ENCODE measurements at places on chromosomes 7 and 10.

DNA sequence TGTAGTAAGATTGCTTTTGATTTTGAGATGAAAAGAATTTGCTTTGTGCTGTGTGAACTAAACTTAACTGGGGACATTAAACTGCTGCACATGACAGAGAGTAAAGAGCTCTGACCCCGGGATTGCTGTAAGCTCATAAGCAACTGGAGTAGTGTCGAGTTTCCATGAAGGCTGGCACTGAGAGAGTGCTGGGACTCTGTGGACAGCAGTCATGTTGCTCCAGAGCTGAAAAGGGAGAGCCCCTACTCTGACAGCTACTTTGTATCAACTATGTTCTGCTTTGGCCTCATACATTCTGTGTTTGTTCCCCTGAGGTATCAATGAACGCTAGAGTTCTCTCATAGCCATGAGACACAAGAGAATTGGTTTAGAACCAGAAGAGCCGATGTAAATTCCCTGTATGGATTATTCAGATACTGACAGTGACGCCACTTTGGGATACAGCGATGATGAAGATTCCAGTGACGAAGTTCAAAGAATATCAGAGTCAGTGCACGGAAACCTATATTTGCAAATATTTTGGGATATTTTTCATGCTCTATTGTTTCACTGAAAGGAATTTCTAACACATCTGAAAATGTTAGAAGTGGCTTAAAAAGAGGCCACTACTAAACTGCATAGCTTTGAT is 185.9 kb upstream of the DKK1 start:
- H3K27ac ChIP-seq, result no peak overlapping the region
- no peak for DNase-seq
- H3K27me3 ChIP-seq, result peaks cover 4% of the 10 kb centered on the region
- no peaks in the 10 kb centered on the region for H3K4me1 ChIP-seq

DNA sequence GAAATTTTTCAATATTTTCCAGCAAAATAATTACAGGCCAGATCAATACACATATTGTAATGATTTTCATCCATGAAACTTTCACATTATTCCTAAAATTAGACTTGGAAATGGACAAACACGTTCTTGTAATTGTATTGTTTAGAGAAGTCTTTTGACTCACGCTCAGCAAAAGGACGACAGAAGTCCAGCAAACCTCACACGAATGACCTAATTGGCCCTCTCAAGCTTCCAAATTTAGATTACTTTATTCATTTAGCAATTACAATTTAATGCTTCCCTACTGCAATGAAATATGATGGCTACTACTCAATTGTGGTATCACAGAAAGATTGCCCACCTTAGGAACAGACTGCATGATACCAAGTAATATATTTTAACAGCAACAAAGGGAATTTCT is 702.2 kb downstream of the MAGI2 start:
- DNase-seq, result no peak
- no peak overlapping the region for H3K4me3 ChIP-seq
- H3K27ac ChIP-seq, result no peak overlapping the region
- no peaks in the 10 kb centered on the region for H3K36me3 ChIP-seq

- no peak for DNase-seq
- H3K4me1 ChIP-seq, result no peaks in the 10 kb centered on the region
- no peak overlapping the region for H3K4me3 ChIP-seq
- H3K27ac ChIP-seq, result no peak overlapping the region
- no peaks in the 10 kb centered on the region for H3K36me3 ChIP-seq
These were observed 266.0 kb downstream of the GRID1 start for GRCh38 chr10:86100581-86101061.

DNA sequence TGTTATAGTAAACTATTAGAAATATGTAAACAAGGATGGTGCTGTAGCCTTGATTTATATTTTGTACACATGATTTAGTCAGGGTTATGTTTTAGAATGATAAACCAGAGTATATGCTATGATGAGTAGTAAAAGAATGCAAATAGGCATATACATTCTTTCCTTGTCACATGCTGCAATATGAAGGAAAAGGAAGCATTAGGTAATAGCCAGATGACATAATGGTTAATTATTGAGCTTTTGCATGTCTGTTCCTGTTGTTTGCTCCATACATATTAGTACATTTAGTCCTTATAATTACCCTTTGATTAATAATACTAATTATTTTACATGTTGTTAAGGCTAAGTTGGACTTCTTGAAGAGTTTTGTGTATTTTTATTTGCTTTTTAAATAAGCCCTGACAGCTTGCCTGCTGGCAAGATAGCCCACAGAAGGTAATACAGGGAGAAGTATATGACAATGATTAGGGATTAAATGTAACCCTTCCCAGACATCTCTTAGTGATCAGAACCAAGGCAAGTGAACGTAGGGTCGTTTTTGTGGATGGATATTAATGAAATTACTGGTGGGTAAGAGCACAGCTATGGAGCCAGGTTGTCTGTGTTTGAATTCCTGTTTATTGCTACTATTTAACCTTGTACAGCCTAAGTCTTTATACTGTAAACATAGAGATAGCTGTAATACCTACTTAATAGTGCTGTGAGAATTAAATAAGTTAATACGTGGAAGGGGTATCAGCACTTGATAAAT is 68.4 kb downstream of the PHTF2 start:
- peaks cover 37% of the 10 kb centered on the region for H3K4me1 ChIP-seq
- no peak overlapping the region for H3K27ac ChIP-seq
- H3K4me3 ChIP-seq, result no peak overlapping the region
- DNase-seq, result no peak
- H3K36me3 ChIP-seq, result peaks cover 17% of the 10 kb centered on the region

GRCh38 chr7:36182854-36183604 is 30.0 kb downstream of the EEPD1 start:
- H3K27me3 ChIP-seq, result peaks cover 7% of the 10 kb centered on the region
- H3K4me3 ChIP-seq, result no peak overlapping the region
- peaks cover 1% of the 10 kb centered on the region for H3K4me1 ChIP-seq
- peaks cover under 1% of the 10 kb centered on the region for H3K36me3 ChIP-seq

DNA sequence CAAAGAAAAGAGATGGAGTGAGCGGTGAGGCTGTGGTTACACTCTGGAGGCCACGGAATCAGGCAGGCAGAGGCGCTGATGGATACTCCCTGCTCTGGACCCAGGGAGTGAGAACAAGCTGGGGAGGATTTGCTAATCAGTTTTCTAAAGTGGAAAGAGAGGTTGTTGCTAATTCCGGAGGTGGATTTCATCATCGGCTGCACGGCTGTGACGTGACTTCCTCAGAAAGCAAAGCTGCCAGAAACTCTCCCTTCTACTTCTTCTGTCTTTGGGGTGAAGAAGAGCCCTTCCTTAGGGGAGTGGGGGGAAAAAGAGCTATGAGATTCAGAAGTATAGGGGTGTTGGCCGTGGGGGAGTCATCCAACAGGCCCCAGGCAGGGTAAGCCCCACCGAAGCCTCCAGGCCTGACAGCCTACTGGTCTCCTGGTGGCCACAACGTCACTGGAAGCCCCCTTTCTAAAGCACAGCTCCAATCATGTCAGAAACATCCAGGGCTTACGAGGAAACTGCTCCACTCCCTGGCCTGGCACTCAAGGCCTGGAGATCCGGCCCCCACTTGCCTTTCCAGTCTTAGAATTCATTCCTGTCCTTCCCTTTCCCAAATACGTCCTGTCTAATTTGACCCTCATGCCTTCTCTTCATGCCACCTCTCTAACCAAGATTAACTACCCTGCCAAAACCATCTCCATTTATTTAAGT is 114.5 kb downstream of the HIP1 start:
- peaks cover 5% of the 10 kb centered on the region for H3K36me3 ChIP-seq
- DNase-seq, result no peak
- H3K4me1 ChIP-seq, result peaks cover 16% of the 10 kb centered on the region
- H3K27me3 ChIP-seq, result no peaks in the 10 kb centered on the region
- no peak overlapping the region for H3K27ac ChIP-seq
- H3K4me3 ChIP-seq, result no peak overlapping the region

DNA sequence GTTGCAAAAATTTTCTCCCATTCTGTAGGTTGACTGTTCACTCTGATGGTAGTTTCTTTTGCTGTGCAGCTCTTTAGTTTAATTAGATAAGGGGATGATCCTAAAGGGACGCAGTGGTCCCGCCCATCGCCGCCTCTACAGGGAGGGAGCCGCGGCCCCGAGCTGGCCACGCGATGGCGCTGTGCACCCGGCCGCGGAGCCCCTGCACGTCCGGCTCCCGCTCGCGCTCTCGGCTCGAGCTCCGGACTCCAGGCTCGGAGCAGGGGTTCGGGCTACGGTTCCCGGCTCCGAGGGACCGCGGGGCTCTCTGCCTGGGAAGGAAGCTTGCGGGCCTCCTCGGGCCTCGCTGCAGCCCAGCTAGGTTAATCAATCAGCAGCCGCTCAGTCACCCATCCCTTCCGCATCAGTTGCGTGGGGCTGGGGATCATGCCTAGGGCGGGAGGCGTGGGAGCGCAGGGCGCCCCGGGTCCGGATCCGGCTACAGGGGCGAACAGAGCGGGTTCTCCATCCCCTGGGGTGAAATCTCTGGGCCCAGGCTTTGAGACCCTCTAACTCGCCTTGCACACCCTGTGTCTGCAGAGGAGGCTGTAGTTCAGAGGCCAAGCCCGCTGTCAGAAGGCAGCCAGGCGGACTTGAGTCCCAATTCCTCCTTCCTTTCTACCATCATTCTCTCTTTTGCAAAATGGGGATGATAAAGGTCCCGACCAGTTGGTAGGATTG is 97.9 kb downstream of the WDR11 start:
- H3K27ac ChIP-seq, result no peak overlapping the region
- peaks cover 2% of the 10 kb centered on the region for H3K36me3 ChIP-seq
- peak overlapping the region; percentile 46 for H3K4me3 ChIP-seq
- no peaks in the 10 kb centered on the region for H3K4me1 ChIP-seq
- H3K27me3 ChIP-seq, result peaks cover 16% of the 10 kb centered on the region

GRCh38 chr10:72459301-72459700 is 104.6 kb upstream of the DNAJB12 start:
- H3K4me3 ChIP-seq, result no peak overlapping the region
- peaks cover 7% of the 10 kb centered on the region for H3K4me1 ChIP-seq
- H3K36me3 ChIP-seq, result peaks cover 16% of the 10 kb centered on the region
- H3K27me3 ChIP-seq, result no peaks in the 10 kb centered on the region
- no peak overlapping the region for H3K27ac ChIP-seq

GRCh38 chr7:156832195-156832877 is 60.6 kb downstream of the LMBR1 start:
- peak overlapping the region; percentile 65 for H3K27ac ChIP-seq
- peaks cover 22% of the 10 kb centered on the region for H3K4me1 ChIP-seq
- H3K36me3 ChIP-seq, result peaks cover 10% of the 10 kb centered on the region
- no peak overlapping the region for H3K4me3 ChIP-seq
- no peak for DNase-seq

GRCh38 chr7:105796365-105796764 is 80.0 kb downstream of the ATXN7L1 start:
- DNase-seq, result no peak
- H3K27ac ChIP-seq, result no peak overlapping the region
- H3K4me1 ChIP-seq, result peaks cover 12% of the 10 kb centered on the region
- H3K4me3 ChIP-seq, result no peak overlapping the region

GRCh38 chr7:155922067-155922816 is 110.0 kb upstream of the SHH start:
- no peak for DNase-seq
- H3K27me3 ChIP-seq, result peaks cover 7% of the 10 kb centered on the region
- no peak overlapping the region for H3K4me3 ChIP-seq
- peaks cover 2% of the 10 kb centered on the region for H3K4me1 ChIP-seq
- H3K36me3 ChIP-seq, result no peaks in the 10 kb centered on the region

DNA sequence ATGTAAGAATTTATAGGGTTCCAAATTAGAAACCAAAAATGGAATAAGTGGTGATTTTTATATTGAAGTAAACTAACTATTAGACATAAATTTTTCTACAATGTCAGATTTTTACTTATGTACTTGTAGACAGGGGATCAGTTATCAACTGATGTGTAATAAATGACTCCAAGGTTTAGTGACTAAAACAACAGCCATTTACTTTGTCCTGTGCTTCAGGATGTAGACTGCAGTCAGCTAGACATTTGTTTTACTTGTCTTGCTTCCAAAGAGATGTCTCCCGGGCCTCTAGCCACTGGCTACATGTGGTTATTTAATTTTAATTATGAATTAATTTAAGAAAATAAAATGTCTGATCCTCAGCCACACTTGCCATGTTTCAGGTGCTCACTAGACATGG is 249.7 kb upstream of the IGFBP3 start:
- H3K27me3 ChIP-seq, result peaks cover 1% of the 10 kb centered on the region
- no peak for DNase-seq
- no peak overlapping the region for H3K4me3 ChIP-seq
- H3K4me1 ChIP-seq, result no peaks in the 10 kb centered on the region

- no peak overlapping the region for H3K27ac ChIP-seq
- DNase-seq, result no peak
- no peak overlapping the region for H3K4me3 ChIP-seq
- H3K36me3 ChIP-seq, result peaks cover 4% of the 10 kb centered on the region
- H3K27me3 ChIP-seq, result peaks cover 11% of the 10 kb centered on the region
- H3K4me1 ChIP-seq, result peaks cover 2% of the 10 kb centered on the region
These were observed 93.3 kb upstream of the AGBL3 start for GRCh38 chr7:134892963-134893362.

DNA sequence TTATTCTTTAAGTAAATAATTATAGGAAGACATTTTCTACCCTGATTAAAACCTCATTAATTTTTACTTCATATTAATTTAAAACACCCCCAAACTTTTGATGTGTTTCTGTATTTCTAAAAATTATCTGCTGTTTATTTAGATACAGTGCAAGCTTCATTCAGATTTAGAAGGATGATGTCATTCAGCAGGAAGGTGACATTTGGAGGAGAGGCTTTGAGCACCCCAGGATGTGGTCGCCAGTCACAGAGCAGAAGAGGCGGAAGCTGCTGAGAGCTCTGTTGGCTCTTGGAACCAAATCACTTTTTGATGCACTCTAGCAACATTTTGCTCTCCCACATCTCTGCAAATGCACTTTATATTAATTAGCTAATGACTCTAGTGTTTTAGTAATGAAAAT is 233.9 kb upstream of the CACNA2D1 start:
- no peak for DNase-seq
- no peaks in the 10 kb centered on the region for H3K36me3 ChIP-seq
- no peak overlapping the region for H3K4me3 ChIP-seq
- H3K4me1 ChIP-seq, result no peaks in the 10 kb centered on the region

GRCh38 chr7:68547181-68547580 is 1051.1 kb upstream of the AUTS2 start:
- no peak for DNase-seq
- H3K27ac ChIP-seq, result no peak overlapping the region
- H3K4me1 ChIP-seq, result no peaks in the 10 kb centered on the region
- no peak overlapping the region for H3K4me3 ChIP-seq

GRCh38 chr7:30093420-30093952 is 41.3 kb upstream of the MTURN start:
- DNase-seq, result no peak
- no peaks in the 10 kb centered on the region for H3K4me1 ChIP-seq
- H3K27ac ChIP-seq, result no peak overlapping the region
- no peak overlapping the region for H3K4me3 ChIP-seq

GRCh38 chr7:147567043-147567442 is 1023.5 kb upstream of the C7orf33 start:
- no peak overlapping the region for H3K27ac ChIP-seq
- H3K4me1 ChIP-seq, result no peaks in the 10 kb centered on the region
- DNase-seq, result no peak
- H3K4me3 ChIP-seq, result no peak overlapping the region
- no peaks in the 10 kb centered on the region for H3K27me3 ChIP-seq
- H3K36me3 ChIP-seq, result no peaks in the 10 kb centered on the region

- no peak overlapping the region for H3K4me3 ChIP-seq
- H3K27me3 ChIP-seq, result no peaks in the 10 kb centered on the region
- H3K4me1 ChIP-seq, result peaks cover 39% of the 10 kb centered on the region
These were observed 83.2 kb upstream of the SFMBT2 start for GRCh38 chr10:7493996-7494395.

Measured in memory B cell (primary cell).